ENCODE measurements at places on chromosomes 5 and 9.

DNA sequence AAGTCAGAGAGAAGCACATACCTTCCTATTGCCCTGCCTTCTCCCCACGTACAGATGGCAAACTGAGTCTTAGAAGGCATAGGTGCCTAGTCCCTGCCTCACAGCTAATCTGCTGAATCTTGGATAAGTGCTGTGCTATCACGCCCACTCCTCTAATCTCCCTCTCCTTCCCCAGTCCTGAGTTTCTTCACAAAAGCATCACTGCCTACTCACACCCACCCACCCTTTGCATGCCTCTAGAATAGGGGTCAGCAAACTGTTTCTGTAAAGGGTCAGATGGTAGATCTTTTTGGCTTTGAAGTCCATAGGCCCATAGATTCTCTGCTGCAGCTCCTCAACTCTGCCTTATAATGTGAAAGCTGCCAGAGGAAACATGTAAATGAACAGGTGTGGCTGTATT lies 23.2 kb upstream of the JADE2 start:
- DNase-seq: no peak

DNA sequence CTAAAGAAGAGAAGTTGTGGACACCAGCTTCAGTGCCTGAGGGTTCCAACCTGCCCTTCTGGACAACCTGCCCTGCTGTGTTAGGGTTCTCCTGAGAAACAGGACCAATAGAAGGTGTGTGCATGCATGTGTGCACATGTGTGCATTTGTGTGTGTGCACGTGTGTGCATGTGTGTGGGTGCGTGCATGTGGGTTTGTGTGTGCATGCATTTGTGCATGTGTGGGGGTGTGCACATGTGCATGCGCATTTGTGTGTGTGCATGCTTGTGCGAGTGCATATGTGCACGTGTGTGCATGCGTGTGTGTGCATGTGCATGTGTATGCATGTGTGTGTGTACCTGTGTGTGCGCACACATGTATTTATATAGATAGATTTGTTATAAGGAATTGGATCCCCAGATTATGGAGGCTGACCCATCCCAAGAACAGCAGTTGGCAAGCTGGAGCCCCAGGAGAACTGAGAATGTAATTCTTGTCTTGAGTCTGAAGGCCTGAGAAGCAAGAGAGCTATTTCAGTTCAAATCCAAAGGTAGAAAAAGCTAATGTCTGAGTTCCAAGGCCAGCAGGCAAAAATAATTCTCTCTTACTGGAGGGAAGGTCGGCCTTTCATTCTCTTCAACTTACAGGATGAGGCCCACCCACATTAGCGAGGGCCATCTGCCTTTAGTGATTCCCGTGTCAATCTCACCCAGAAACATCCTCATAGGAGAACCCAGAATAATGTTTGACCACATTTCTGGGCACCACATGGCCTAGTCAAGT lies 62.9 kb upstream of the SYNPO start:
- DNase-seq: no peak

DNA sequence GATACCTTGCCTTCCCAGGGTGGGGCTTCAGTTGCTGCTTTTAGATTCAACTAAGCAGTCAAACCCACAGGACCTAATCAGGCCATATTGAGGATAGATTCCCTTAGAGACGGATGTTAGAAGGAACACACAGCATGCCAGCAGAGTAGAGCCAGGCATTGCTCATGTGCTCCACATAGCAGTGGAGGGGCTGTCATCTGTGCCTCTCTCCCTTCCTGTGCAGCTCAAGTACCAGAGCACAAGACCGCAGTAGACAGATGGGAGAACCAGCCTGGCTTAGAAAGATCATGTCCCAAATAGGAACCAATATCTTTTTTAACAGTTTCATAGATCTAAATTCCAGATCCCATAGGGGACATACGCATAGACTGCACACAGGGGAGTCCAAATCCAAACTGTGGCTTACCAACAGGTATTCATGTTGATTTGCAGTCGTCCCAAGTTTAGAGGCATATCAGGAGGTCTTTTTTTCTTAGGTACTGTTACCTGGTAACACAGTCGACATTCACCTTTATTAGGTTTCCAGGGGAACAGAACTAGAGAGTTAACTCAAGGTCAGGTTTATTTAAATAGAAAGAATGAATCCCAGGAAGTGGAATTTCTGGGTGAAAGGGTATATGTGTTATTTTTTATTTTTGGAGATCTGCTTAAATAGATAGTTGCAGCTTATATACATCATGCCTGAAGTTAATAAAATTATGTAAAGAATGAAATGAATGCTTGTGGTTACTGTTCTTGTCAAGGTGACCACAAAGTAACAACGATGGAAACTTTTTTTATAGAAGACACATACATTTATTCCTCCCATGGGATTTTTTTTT lies 43.5 kb upstream of the PCAT7 start:
- no peak for DNase-seq

GRCh38 chr5:55681301-55681700 lies 30.8 kb downstream of the SLC38A9 start:
- no peak for DNase-seq

DNA sequence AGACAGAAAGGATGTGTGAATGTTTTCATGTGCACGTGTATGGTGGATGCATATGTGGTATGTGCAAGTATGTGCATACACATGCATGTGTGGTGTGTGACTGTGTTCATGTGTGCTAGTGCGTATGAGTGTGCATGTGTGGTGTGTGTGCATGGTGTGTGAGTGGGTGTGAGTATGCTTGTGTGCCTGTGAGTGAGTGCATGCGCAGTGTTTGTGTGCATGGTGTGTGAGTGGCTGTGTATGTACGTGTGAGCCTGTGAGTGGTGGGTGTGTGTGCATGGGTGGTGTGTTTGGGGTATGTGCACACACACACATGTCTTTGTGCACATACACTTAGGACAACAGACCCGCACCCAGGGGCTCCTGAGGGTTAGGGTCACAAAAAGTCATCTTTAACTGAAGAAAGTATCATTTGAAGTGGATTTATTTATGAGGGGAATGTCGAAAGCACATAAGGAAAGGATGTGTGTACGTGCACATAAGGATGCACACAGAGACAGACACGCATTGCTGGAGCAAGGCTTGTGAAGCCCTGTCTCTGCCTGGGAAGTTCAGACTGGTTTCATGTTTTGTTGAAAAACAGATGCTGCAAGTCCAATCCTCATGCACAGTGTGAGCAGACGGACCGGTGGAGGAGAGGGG lies 237.0 kb downstream of the SYK start:
- no peak for DNase-seq

- no peak for DNase-seq
Measured at GRCh38 chr5:80191397-80191796, 64.5 kb downstream of the SERINC5 start.

- DNase-seq: no peak
Measured at GRCh38 chr5:78600687-78601414, 47.7 kb downstream of the LHFPL2 start.

DNA sequence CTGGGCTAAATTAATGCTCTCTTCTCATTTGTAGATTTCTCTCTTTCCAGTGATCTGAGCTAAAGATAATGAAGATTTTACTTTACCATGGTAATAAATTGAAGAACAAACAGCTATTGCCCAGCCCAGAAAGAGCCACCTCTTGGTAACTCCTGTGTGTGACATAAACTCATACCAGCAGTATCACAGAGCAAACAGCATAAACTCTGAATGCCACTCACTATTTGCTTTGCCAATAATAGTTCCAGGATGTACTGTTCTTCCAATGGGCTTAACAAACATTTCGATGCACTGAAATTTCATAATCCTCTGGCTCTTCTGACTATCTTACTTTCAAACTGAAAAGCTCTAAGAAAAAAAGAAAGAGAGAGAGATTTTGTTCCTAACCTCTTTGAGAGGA lies 69.8 kb upstream of the RASEF start:
- no peak for DNase-seq

DNA sequence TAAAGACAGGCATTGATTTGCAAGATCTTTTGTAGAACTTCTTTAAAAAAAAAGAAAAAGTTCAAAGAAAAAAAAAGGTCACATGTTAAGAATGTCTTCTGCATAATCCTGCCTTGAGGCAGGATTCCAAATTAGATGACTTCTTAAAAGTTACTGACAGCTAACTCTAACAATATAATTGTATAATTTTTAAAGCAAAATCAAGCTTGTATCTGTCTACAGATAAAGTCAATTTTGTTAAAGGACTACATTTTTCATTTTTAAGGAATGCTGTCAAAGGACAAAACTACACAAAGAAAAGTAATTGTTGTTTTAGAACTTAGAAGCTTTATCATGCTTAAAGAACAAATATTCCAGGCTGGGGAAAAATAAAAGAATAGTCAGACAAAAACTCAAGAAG lies 57.8 kb downstream of the MPDZ start:
- DNase-seq: no peak

- DNase-seq: no peak
Measured at GRCh38 chr5:16552666-16553343, 64.0 kb downstream of the RETREG1 start.

DNA sequence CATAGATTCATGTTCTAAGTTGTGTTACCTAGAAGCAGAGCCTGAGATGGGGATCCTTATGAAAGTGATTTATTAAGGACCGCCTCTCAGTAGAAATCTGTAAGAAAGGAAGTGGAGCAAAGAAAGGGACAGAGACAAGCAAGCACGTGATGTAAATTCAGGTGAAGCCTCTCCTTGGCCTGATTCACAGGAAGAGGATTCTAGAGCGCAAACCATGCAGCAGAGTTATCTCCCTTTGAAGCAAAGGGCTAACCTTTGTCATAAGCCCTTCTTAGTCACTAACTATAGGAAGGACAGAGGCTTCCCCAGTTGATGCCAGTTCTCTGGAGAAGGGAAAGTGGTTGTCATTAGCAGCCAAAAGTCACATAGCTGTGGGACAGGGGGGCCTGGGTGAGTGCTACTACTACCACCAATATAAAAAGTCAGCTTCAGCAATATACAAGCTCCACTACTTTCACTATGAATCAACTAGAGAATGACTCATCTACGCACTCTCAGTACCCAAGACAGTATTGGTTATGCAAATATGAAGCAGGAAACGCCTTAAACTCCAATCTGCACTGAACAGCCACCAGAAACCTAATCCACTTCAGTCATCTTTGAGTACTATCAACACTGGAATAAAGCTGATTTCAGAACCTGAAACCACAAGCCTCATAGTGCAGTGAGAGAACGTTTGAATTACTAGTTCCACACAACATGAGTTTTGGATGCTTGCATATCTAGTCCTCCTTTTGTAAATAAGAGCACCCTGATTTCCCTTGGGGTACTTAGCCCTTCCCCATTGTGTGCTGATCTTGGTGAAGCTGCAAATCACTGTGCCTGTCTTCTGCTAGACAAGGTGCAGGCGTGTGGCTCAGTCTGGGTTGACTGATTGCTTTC lies 162.7 kb downstream of the ZNF608 start:
- peak; percentile 15 for DNase-seq

DNA sequence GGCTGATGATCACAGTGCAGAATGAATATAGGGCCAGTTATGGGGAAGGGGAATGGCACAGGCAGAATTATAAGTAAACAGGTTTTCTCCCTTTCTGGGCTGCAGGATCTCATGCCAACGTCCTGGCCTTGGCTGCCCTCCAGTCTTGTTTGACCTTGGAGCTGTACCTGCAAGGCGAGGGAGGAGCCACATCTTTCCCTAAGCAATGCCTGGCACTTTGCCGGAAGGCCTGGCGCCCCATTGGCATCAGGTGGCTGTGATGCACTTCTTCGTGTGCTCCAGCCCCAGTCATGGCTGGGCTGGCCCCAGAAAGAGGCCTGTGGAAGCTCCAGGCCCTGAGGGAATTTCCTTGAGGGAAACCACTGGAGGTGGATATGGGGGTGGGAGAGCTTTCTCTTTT lies 16.7 kb upstream of the IQGAP2 start:
- DNase-seq: no peak

- DNase-seq: peak; percentile 88
Measured at GRCh38 chr9:37486616-37487548, 1.1 kb downstream of the POLR1E start.

DNA sequence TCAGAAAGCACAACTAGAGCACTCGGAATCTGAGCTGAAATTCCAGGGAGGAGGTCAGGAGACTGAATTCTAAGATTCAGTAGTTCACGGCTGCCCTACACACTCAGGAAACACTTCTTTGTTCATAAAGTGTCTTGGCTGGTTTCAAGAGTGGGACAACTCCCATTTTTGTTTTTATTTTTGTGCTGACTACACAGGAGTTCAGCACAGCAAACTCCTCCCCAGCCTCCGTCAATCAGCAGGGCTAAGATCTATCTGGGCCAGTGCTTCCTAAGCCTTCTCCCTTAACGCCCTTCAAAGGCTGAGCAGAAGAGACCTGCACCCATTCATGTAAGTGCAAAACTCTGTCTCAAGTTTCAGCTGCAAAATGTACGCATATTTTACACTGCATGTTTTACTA lies 250.1 kb downstream of the CRB2 start:
- DNase-seq: no peak

GRCh38 chr5:141788296-141788970 lies 89.8 kb downstream of the PCDH1 start:
- no peak for DNase-seq

DNA sequence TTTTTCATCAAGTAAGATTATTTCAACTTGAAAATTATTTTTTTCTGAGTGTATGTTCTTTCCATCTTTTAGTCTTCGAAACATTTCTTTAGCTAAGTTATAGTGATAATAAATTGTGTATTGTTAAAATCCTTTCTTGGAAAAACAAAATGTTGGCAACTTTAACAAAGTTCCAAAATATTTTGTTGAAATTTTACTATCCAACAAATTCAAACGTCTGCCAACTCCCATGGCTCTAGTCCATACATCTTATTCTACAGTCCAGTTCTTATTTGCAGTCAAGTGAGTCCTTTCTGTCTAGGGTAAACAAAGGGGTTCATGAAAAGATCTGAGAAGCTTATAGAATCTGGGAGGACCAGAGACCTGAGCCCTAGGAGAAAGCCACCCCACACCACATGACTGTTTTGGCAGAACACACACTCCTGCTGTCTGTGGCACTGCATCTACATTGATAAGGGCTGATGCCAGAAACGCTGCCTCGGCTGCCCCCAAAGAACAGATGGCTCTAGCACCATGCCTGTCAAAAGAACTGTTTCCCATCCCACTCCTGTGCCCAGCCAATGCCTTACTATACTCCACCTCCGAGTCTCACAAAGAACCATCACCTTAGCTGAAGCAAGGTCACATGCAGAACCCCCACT lies 47.5 kb downstream of the FEM1C start:
- no peak for DNase-seq

GRCh38 chr5:68343421-68343826 lies 127.9 kb downstream of the PIK3R1 start:
- DNase-seq: no peak

- no peak for DNase-seq
Measured at GRCh38 chr9:6941501-6941900, 183.7 kb downstream of the KDM4C start.

DNA sequence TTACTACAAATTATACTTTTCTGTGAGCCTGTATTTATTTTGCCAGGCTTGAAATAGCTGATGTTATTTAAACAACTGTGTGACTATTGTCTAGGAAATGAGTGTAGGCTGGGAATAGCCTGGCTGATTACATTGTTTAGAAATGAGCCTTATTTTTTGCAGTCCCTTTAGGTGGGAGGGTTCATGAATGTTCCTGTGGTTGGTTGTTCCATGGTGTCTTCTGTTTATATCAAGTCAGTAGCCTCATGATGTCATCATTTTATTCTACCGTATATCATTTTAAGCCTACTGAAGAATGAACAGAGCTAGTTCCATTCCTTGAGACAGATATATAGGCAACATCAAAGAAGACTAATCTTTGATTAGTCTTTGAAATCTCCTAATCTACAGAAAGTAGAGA lies 53.1 kb downstream of the MAP1B start:
- no peak for DNase-seq
